Adrenal gland (tissue), 19 donors: ENCODE measurements at places on chromosomes 7 and 10.

DNA sequence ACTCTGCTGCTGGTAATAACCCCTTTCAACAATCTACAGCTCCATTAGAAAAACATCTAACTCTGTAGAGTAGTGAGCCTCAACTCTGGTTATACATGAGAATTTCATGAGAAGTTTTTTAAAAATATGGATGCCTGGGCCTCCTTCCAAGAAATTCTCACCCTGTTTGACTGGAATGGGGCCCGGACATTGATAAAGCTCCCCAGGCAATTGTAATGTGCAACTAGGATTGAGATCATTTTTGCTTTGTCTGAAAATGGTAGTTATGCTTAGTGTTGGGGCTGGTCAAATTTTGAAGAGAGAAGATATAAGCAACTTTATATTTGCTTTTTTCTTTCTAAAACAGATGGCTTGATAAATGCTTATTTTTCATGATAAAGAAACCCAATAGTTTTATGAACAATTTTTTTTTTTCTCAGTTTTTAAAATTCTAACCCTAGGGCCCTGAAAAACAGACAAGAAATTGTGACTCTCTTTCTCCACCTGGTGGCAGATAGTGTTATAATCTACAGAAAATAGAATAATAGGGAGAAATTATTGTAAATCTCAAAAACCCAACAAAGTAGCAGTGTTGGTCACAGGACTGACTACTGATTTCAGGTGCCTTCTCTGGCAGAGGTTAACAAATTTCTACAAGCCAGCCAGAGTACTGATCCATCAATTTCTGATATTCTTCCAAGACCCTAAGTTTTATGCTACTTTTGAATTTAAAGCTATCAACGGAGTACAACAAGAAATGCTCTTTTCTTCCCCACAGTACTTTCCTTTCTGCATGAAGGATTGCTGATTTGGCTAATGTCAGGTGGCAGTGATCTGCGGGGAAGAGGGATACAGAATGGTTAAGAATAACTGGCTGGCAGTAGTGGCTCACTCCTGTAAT lies 174.8 kb downstream of the DKK1 start:
- no peak for DNase-seq

GRCh38 chr10:104780946-104781595 lies 140.0 kb downstream of the SORCS3 start:
- DNase-seq = no peak

- DNase-seq = peak; percentile 22
Observed at GRCh38 chr7:29319719-29320521, 125.3 kb downstream of the CHN2 start.

- DNase-seq = no peak
Observed at GRCh38 chr7:81165070-81165469, 246.2 kb upstream of the SEMA3C start.

DNA sequence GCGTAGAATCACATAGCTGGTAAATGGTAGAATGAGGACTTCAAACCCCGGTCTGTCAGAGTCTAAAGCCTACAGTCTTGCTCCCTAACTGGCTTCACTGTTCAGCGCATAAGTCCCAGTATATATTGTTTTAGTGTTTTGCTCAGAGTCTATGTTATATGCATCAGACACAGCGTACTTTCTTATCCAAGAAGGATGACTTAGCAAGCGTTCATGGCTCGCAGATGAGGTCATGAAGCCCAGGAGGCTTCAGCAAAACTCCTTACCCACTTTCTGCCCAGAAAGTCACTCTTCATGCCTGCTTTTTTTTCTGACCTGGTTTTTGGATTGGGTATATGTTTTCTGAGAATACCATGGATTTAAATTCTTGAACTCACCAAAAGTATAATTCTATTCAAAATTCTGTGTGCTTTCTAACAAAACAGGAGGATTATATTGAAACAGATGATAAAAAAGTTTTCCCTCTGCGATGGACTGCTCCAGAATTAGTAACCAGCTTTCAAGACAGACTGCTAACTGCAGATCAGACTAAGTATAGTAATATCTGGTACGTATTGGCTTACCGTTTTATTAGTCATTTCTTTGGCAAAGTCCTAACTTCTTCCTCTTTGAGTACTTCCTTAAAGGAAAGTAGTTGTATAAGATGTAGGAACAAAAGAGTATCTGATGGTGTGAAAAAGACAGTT lies 24.6 kb upstream of the BHLHA15 start:
- no peak for DNase-seq

DNA sequence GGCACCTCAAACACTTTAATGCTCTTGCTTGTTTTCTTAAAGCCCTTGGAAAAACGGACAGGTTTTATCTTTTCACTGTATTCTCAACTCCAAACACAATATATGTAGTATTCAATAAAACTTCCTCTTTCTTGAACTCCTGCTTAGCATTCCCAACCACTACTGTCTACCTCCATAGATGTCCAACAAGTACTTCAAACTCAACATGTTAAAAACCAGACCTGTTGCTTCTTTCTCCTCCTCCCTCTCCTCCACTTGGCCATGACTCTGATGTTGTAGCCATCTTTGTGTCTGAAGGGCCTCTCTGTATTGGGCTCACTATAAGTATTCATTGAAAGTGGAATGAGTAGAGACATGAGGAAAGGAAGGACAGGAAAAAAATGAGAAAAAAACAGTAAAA lies 16.2 kb upstream of the COL17A1 start:
- DNase-seq = no peak

- no peak for DNase-seq
Observed at GRCh38 chr10:33302208-33302829, 32.1 kb downstream of the NRP1 start.

- no peak for DNase-seq
Observed at GRCh38 chr10:131099028-131099726, 212.3 kb downstream of the TCERG1L start.

DNA sequence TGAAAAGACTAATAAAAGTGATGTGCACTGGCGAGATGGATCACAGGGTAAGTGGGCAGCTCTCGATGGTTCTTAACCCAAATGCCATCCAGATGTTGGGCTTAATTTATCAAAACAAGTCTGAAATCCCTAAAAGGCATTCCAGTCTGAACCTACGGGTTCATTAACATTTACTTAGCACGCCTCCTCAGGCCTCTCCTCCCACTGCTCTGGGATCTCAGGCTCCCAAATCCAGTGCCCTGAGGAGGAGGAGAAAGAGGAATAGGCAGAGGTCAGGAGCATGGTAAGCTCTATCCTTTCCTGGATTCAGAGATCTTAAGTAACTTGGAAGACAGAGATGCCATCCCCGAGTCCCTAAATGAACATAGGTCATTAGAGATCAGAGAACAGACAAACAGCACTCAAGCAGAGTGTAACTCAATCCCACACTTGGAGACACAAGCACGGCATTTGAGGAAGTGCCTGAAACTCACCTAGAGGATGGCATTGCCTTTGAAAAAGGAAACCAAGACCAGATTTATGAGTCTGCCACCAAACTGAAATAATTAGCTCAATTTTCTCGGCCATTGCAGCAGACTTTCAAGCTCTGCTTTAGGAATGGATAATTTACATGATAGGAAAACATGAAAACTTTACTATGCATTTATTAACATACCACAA lies 140.9 kb downstream of the CXCL12 start:
- DNase-seq = no peak

- no peak for DNase-seq
Observed at GRCh38 chr7:64320547-64321513, 7.1 kb downstream of the ZNF736 start.

- no peak for DNase-seq
Observed at GRCh38 chr7:143126146-143126545, 5.7 kb upstream of the PIP start.

DNA sequence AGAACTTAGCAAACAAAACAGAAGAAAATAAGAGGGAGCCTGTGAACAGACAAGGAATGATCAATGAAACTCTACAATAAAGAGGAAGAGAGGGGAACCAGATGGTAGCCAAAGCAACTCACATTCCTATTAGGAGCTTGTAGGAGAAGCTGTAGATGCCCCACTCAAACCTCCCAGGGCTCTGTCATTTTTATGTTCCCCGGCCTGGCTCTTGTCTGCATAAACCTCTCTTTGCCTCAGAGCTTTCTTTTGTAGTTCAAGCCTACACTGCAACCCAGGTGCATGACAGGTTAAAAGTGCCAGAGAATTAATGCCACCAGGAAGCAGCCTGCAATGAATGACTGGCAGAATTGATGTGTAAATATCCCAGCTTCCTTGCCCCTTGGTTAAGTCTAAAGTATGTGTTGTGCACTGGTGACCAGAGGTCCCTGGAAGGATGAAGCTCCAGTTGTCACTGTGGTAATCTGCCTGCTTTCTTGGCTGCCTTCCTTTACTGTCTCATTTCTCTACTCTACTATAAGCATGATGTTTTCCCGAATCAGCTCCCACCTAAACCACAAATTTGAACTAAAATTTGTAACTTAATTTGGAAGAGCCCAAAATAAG lies 40.4 kb downstream of the HDAC9 start:
- no peak for DNase-seq

GRCh38 chr10:5589011-5589660 lies 64.4 kb downstream of the CALML3 start:
- no peak for DNase-seq

- DNase-seq = no peak
Observed at GRCh38 chr7:122719010-122719578, 16.4 kb upstream of the RNF148 start.

DNA sequence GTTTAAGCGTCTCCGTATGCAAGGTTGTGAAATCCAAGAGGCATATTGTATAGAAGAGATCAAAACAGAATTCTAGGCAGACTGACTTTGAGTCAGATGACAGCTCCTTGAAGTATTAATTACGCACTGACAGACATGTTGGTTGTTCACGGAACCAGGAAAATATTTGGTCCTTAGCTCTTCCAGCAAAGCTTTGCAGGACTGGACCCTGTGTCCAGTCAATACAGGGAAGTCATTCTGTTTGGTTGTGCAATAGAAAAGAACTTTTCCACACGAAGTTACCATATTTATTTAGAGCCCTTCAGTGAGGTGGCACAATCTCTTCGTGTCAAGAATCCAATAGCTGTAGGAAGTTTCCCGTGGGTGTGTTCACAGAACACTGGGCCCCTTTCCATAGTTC lies 205.3 kb downstream of the ARHGAP21 start:
- no peak for DNase-seq

DNA sequence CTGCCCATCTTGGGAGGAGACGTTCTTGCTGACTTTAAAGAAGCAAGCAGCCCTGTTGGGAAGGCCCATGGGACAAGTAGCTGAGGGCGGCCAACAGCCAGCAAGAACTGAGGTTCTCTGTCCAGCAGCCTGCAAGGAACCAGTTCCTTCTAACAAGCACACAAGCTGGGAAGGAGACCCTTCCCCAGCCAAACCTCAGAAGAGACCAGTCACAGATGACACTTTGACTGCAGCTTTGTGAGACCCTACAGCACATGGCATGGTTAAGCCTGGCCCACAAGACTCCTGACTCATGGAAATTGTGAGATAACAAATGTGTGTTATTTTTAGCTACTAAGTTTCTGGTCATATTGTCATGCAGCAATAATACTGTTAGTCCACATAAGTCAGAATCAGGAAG lies 99.9 kb downstream of the PRLHR start:
- no peak for DNase-seq

- no peak for DNase-seq
Observed at GRCh38 chr10:13449296-13449695, 79.5 kb downstream of the BEND7 start.

GRCh38 chr10:13371897-13372470 lies 23.9 kb upstream of the SEPHS1 start:
- peak; percentile 72 for DNase-seq

DNA sequence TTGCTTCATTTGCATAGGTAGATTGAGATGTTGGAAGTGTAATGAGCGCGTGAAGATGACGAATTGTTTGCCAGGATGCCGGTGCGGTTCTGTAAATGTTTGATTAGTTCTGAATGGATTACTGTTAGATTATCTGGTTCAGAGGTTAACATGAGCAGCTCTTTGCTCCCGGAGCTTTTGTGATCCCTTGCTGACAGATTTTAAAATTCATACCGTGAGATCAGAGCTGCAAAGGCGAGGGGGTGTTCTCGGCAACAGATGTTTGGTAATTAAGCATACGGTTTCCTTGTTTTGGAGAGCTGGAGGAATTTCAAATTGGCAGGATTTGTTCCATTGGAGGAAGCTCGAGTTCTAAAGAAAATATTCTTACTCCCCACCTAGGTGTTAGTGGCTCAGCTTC lies 237.8 kb upstream of the GPR26 start:
- no peak for DNase-seq

DNA sequence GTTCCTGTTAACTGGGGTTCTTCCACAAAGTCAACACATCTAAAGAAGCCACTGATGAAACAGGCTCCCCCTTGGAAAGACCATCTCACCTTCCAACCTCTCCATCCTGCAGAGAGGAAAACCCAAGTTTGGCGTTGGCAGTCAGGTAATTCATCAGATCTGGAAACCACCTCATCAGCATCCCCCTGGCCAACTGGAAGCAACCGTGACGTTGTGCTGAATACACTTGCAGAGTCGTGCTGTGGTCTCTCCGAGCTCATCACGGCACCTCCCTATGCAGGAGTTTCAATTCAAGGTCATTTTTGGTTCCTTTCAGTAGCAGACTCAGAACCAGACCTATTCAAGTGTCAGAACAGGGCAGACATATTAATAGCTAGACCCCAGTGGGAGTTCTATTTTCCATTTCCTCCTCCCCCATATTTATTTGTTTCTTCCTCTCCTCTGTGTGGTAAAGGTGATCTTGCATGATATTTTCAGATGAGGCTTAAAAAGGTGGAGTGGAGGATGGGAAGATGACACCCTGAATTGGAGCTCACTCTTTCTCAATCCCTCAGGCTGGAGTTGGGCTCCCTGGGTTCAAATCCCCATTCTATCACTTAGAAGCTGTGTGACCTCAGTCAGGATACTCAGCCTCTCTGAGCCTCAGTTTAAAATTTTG lies 149.1 kb upstream of the ADO start:
- DNase-seq = no peak

DNA sequence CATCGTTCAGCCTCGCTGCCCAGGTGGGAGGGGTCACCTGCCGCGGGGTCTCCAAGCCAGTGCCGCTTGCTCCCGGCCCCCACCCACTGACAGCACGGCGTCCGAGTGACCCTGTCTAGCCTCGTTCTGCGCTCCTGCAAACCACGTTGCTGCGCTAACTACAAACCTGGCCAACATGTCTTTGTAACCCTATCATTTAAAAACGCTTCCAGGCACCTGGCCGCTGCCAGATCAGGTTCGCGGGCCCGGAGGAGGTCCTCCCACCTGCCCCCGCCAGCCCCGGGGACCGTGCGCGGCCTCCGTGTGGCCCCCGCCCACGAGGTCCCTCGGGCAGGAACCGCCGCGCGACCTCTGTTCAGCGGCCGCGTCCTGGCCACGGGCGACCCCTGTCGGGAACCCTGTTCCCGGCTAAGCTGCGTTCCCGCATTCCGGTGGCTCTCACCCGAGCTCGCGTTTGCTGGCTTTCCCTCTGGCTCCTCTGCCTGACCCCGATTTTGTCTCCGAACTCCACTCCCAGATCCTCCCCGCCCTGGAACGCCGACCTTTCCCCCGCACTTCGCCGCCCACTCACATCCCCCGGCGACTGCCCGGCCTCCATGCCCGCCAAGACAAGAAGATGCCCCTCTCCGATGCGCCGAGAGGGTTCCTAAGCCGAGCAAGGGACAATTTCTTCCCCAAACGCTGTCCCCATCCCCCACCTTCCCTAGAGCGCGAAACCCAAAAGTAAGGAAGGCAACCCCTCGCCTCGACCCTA lies 2.4 kb downstream of the SFMBT2 start:
- peak; percentile 71 for DNase-seq

- DNase-seq = no peak
Observed at GRCh38 chr7:123431075-123431614, 103.2 kb downstream of the IQUB start.

GRCh38 chr10:47438857-47439474 lies 44.9 kb downstream of the ANXA8 start:
- DNase-seq = peak; percentile 50

- DNase-seq = no peak
Observed at GRCh38 chr7:140230516-140230860, 53.7 kb upstream of the KDM7A start.

GRCh38 chr7:27835376-27835775 lies 95.4 kb downstream of the TAX1BP1 start:
- DNase-seq = peak; percentile 69
